ENCODE measurements at places on chromosomes 1 and 21.

DNA sequence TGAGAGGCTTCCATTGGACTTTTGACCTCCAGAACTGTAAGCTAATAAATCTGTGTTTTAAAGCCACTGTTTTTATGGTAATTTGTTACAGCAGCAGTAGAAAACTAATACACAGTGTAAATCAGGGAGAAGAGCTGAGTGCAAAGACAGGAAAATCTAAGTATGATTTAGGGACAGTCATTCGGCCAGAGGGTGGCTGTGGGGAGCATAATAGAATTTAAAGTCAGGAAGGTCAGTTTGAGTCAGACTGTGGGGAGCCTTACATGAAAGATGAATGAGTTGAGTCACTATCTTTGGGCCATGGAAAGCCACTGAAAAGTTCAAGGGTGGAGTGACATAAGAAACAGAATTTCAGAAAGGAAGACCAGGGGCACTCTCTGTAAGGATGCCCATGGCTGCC lies 52.4 kb upstream of the SSX2IP start:
- DNase-seq: no peak

DNA sequence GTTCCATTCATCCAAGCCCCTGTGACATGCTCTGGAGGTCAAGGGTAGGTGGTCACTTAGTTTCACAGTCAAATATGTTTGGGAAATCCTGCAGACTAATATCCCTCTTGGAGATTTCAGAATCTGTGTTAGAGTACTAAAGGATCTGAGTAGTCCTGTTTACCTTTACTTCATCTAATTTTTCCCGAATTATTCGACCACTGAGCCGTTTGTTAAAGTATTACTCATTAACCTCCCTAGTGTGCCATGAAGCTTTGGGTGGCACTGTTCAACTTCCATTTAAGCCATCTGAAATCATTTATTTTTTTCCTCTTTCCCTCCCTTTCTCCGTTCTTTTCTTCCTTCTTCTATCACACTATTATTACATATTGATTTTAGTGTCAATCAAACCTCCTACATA lies 109.9 kb downstream of the NGF start:
- no peak for DNase-seq

DNA sequence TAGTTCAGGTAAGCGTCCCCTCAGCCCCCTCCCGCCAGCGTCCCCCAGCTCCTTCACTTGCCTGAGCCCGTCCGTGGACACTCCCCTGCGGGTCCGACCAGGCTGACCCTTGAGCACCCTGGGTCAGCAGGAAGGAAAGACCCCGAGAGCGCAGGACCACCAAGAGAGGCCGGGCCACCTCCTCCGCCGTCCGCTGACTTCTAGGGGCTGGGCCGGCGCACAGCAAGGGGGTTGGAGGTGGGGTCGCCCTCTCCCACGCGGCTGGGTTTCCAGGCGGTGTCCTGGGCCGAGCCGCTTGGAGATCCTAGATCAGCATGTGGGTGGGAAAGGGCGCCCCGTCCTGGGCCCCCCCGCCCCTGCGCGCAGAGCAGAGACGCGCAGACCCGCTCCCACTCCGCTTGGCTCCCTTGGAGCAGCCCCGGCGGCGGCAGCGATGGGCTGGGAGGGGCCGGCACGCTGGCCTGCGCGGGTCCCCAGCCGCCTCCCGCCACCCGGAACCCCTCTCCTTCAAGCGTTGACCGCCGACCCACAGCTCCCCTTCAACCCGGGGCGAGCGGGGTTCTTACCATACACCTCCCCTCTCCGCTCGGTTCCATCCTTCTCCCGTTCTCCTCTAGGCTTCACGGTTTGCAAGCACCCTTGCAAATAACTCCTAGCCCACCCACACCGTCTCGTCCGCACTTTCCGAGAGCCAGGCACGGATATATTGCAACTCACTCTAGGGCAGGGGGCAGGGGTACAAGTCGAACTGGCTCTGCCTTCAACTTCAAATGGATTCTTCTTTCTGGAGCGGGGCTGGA lies 7.5 kb downstream of the KNCN start:
- no peak for DNase-seq

GRCh38 chr1:198811449-198811848 lies 172.6 kb downstream of the PTPRC start:
- DNase-seq: no peak

- DNase-seq: no peak
These were observed 65.5 kb upstream of the PALMD start for GRCh38 chr1:99580451-99580850.

DNA sequence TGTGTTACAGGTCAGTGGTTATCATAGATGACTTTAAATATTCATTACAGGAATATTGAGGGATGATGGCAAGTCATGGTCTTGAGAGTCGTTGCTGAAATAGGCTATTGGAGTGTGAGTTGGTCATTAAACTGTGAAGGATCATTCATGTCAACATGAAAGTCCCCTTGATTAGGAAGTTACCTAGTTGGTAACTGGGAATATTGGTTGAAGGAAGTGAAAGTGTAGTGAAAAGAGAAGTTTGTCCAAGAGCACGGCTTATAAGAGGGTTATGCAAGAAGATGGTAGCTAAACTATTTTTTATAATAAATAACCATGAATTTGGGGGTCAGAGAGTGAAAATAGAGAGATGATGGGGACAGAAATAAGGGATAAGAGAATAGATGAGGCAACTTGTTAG lies 16.9 kb downstream of the CRB1 start:
- peak; percentile 31 for DNase-seq

DNA sequence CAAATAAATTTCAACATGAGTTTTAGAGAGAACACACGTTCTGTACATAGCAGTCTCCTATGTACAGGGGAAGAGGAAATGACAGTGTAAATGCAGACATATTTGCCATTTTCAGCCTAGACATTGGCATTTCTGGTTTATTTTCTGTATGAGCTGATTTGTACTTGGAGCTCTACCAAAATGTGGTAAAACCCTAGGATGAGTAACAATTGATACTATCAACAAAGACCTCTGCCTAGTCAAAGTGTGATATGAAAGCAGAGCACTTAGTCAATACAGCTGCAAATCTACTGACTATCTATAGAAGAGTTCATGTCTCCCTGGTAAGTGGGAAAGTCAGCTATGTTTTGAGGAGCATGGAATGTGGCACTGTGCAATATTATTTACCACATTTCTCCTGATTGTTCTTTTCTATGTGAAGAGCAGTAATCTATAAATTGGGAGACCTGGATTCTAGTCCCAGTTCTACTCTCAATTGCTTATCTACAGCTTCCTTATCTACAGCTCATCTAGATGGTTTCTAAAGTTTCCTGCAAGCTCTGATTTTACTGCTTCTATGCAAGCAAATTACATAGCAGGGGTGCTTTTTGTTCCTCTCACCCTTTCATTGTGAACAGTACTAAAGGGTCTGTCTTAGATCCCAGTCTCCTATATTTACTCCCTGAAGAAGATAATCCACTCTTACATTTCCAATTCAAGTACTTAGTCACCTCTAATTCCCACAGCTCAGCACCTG lies 334.2 kb downstream of the NTNG1 start:
- DNase-seq: no peak

- DNase-seq: no peak
These were observed 51.3 kb upstream of the ATP1A1 start for GRCh38 chr1:116321766-116322175.

DNA sequence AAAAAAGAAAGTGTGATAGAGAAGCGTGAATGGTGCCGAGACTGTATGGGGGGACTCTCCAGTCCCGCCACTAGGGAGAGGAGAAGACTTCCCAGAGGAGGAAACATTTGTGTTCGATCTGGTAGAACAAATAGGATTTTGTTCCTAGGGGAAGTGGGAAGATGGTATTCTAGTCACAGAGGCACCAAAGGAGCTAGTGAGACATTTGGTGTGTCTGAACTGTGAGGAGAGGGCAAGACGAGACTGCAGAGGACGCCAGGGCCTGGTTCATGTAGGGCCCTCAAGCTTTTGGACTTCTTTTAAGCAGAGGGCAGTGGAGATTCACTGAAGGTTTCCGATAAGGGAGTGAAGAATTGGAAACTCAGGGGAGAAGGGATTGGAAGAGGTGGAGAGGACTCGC lies 2.9 kb downstream of the BTBD19 start:
- no peak for DNase-seq

DNA sequence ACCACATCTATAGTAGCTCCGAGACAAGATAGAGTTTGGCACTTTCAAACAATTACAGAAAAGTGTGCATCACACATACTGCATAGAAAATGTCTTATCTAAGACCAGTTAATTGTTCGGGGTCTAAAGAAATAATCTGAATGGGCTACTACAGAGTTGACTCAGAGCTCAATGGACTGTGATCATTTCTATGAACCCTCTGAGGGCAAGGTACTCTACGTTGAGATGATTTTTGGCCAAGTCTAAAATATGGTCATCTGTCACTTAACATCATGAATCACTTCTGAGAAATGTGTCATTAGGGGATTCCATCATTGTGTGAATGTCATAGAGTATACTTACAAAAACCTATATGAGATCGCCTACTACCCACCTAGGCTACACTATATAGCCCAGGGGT lies 123.5 kb downstream of the SLC44A5 start:
- no peak for DNase-seq

- DNase-seq: no peak
These were observed 17.5 kb downstream of the SLC26A9 start for GRCh38 chr1:205925736-205926135.

GRCh38 chr1:72018562-72018961 lies 263.8 kb downstream of the NEGR1 start:
- DNase-seq: no peak

- no peak for DNase-seq
These were observed 4.0 kb downstream of the ERG start for GRCh38 chr21:38494251-38494642.

GRCh38 chr1:15304708-15305467 lies 57.9 kb downstream of the FHAD1 start:
- DNase-seq: peak; percentile 45

- DNase-seq: no peak
These were observed 28.9 kb downstream of the RUNX3 start for GRCh38 chr1:24900985-24901781.

DNA sequence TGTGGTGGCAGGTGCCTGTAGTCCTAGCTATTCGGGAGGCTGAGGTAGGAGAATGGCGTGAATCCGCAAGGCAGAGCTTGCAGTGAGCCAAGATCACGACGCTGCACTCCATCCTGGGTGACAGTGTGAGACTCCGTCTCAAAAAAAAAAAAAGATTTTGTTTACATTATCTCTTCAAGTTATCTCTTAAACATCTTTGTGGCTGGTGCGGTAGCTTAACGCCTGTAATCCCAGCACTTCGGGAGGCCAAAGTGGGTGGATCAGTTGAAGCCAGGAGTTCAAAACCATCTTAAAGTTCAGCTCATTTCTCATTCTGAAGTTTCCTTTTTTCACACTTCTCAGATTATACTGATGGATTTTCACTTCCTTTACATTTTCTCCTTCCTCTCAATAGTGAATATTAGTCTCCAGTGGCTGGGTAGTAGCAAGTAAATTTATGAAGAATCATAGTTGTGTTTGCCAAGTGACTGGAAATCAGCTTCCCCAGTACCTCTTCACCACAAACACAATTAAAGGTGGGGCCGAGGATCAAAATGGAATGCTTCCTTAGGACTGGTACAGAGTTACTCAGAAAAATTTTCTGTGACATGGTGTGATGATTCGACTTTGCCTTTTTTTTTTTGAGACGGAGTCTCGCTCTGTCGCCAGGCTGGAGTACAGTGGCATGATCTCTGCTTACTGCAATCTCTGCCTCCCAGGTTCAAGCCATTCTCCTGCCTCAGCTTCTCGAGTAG lies 13.8 kb downstream of the PIP5K1A start:
- DNase-seq: no peak

DNA sequence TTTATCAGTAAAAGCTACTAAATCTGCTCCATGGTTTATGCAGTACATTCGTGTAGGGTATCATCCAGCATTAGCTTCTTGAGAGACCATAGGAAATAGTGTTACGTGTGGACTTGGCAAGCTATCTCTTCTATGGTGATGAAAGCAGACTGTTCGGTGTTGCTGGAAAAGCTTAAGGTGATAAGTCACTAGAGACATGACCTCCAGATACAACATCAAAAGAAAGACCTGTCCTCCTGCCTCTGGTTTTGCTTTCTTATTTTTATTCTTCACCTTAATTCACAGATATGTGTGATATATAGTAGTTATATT lies 53.5 kb upstream of the S1PR1 start:
- no peak for DNase-seq

- DNase-seq: no peak
These were observed 20.3 kb upstream of the TMEM222 start for GRCh38 chr1:27301582-27302199.

DNA sequence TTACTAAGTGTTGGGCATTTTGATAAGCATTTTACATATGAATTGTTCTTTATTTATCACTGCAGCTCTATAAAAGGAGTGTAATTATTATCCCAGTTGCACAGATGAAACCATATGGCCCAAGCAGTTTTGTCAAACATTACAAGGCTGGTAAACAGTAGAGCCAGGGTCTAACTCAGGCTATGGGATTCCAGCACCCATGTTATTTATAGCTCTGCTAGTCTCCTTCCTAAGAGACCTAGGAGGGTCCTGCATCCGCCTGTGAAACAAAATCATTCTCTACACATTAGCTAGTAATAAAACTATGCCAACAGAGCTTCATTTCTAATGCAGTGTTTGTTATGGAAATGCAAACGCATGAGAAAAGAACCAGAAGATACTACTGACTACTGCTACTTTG lies 58.6 kb downstream of the IL23R start:
- no peak for DNase-seq

- peak; percentile 91 for DNase-seq
These were observed 970 bp downstream of the TNFRSF1B start for GRCh38 chr1:12167493-12168429.

DNA sequence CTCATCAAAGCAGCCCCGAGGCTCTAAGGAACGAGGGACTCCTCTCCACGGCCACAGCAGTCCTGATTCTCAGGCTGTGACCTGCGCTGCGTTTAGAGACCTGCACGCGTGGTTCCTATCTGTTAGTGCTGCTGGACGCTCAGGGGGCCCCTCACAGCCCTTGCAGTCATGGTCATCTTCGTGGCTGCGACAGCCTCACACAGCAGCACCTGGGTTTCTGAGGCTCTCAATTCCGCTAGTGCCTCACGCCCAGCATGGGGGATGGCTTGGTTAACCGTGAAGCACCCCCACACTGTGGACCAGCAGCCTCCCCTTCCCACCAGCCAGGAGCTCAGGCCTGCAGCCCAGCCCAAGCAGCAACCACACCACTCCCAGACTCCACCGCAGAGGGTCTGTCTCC lies 7.8 kb downstream of the MORN1 start:
- no peak for DNase-seq

GRCh38 chr1:51514733-51515132 lies 4.3 kb downstream of the EPS15 start:
- DNase-seq: no peak

GRCh38 chr1:198258491-198258890 lies 101.7 kb downstream of the NEK7 start:
- DNase-seq: no peak

DNA sequence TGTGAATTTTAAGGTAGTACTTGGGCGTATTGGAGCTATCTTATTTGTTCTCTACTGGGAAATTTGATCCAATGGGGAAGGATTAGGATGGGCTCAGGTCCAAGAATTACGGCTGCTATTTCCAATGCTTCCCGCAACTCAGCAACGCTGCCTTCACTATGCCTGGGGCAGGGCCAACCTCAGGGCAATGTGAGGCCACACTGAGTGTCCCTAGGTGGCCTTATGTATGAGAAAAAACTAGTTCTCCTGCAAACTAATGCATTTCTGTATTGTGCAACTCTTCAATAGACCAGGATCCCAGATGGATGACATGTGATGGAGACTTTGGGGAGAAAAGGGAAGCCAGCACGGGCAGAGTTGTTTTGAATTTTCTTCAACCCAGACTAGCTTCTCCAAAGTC lies 168.1 kb downstream of the DUSP10 start:
- DNase-seq: peak; percentile 47

- no peak for DNase-seq
These were observed 126.7 kb downstream of the PRRX1 start for GRCh38 chr1:170790651-170791071.

All from inflammatory macrophage (primary cell).